Suprapubic skin (tissue), 4 donors: ENCODE measurements at places on chromosomes 16 and 17. TPM values are rescaled to one million over a fixed set of nuclear protein-coding genes. Genes with fewer than 3 reads are reported as not detected.

Gene PMFBP1
- total RNA-seq = 2.3 TPM

Gene TLCD1
- total RNA-seq = 25.0 TPM

Gene TSNAXIP1
- 0.34 TPM for total RNA-seq

Gene EFNB3
- total RNA-seq = 9.2 TPM

Gene KARS1
- 85.9 TPM for total RNA-seq

Gene PSKH1
- total RNA-seq = 16.4 TPM
